ENCODE measurements at places on chromosomes 2 and 18.

DNA sequence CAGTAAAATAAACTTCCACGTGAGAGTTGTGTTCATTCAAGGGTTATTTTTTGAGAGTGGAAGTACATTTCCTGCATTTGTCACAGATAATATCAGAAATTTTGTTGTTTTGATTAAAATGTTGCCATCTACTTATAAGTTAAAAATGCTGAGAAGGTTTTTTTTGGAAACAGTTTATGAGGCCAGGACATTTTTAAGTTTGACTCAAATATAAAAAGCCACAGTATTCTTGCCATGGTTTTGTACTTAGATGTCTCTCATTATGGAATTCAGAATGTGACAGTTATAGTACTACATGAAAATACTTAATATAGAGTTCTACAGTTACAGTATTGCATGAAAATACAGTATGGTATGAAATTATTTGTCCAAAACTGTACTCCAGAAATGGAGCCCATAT is 44.1 kb downstream of the PDK1 start:
- no peak for DNase-seq

DNA sequence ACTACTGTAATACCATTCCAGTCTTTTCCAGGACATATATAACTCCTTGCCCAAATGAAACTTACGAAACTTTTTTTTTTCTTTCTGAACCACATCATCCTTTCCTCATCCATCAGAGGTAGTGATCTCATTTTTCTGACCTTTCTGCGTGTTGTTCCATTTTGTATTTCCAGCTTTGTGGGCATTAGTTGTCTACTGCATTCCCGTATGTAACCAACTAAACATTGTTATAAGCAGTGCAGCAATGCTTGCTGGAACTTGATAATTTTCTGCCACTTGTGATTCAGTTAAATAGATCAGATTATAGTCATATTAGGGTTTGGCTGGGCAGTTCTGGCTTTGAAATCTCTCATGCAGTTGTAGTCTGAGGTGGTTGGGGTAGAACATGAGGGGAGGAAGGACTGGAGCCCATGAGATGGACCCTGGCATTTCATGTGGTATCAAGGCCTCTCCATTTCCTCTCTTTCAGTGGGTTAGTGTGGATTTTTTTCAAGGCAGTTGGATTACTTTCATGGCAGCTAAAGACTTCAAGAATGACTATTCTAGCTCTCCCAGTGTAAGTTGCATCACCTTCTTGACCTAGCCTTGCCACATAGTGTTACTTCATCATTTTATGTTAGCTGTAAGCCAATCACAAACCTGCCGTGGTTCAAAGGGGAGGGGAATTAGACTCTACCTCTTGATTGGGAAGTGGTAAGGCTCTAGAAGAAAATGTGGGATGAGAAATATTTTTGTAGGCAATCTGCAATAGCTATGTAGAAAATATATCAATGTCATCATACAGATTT is 80.5 kb downstream of the EHBP1 start:
- DNase-seq: no peak

DNA sequence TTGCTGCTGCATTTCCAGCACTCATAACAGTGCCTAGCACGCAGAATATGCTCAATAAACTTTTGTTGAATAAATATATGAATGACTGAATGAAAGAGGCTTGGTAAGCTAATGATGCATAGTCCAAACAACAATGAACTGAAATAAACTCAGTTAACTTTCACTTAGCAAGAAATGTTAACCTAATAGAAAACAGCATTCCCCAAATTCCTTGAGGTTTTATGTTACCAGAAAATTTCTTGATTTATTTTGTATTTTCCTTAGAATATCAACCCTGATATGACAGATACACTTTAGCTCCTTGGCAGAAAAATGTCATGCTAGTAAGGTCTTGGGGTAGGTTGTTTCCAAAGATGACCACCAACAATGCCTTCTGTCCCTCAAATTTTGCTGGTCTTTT is 217.4 kb downstream of the KCNE4 start:
- DNase-seq: no peak

GRCh38 chr18:10234912-10235660 is 219.3 kb upstream of the APCDD1 start:
- DNase-seq: no peak

GRCh38 chr2:156189143-156189542 is 143.4 kb downstream of the NR4A2 start:
- DNase-seq: no peak

GRCh38 chr2:144559242-144559641 is 39.3 kb upstream of the ZEB2 start:
- DNase-seq: no peak

DNA sequence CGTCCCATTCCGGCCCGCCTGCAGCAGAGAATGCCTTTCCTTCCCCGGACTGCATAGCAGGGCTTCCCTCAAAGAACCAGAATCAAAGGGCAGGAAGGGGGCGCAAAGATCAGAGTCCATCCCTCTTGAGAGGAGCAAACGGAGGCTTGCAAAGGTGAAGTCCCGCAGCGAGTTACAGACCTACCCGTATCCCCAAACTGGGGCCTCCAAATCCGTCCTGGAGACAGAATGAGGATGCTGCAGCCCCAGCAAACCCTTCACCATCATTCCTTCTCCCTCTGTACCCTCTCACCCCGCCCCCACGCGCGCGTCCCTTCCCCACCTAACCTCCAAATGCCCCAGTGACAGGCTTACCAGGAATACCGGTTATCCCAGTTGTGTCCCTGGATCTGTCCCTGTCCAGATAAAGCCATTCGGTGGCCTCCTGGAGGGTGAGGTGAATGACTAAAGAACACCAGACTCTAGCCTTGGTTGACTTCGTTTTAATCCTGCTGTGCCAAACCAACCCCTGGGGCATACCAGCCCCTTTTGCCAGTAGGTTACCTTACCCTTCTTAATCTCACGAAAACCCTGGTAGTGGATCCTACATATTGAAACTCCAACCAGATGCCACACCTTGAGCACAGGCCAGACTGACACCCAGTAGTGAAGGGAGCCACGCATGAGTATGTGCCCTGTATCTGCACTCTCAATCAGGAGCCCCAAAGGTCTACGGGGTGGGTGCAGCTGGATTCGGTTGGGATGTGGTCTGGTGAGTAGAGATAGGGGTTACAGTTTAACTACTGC is 961 bp upstream of the SLC40A1 start:
- DNase-seq: no peak

- DNase-seq: no peak
These were observed 225.7 kb downstream of the MTX2 start for GRCh38 chr2:176494949-176495353.

GRCh38 chr2:126885751-126886210 is 12.9 kb upstream of the TEX51 start:
- no peak for DNase-seq

- no peak for DNase-seq
These were observed 33.7 kb downstream of the ABI2 start for GRCh38 chr2:203361922-203362321.

- DNase-seq: no peak
These were observed 391.6 kb upstream of the HS6ST1 start for GRCh38 chr2:128710242-128710641.

DNA sequence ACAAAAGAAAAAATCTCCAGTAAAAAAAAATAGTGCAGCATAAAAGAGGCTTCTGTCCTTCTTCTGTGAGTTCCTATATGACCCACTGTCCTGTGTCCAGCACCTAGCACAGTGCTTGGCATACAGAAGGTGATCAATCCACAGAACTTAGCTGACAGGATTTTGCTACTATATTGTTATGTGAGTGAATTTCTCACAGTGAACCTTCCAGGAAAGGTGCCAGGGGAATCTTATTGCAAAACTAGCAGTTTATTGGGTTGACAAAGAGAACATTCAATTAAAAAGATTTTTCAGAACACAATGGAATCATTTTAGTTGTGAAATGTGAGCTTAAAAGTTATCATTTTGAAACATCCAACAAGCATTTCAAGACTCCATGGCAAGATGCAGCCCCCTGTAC is 12.4 kb upstream of the TRIB2 start:
- DNase-seq: no peak
